ENCODE measurements at places on chromosomes 4 and X.

DNA sequence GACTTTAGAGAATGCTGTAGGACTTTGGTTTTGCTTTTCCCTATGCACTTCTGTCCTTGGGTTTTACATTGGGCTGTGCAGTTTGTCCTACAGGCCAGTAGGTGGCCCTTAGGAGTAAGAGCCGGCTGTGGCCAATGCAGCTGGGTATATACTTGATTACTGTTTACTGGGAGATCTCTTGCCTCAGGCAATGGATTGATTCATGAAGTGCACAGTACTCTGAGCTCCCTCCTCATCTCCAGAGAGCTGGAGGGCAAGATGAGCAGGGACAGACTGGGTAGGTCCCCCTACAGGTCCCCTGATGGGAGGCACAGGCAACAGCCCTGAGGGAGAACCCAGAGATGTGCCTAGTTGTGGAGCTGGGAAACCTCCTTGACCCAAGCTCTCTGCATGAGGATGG lies 103.8 kb upstream of the QRFPR start:
- no peak for DNase-seq

DNA sequence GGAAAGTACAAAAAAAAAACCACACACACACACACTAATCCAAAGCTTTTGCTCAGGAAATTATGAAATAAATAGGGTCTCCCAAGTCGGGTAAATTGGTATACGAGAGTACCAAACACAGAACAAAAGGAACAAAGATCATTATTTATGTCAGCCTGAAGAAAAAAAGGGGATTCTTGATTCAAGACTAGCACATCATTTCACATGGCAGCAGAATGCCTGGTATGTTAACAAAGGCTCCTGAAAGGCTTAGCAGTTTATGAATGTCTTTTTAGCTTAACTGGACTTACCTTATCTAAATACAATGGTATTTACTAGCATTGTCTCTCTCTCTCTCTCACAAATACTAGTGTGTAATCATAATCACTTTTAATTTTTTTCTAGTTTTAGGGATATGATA lies 11.3 kb downstream of the RAP2C start:
- no peak for DNase-seq

GRCh38 chr4:143616771-143617170 lies 83.7 kb downstream of the FREM3 start:
- DNase-seq: no peak

GRCh38 chr4:19177616-19178015 lies 1074.1 kb upstream of the SLIT2 start:
- DNase-seq: no peak

- DNase-seq: no peak
Observed at GRCh38 chr4:140095694-140096482, 58.1 kb downstream of the MAML3 start.

DNA sequence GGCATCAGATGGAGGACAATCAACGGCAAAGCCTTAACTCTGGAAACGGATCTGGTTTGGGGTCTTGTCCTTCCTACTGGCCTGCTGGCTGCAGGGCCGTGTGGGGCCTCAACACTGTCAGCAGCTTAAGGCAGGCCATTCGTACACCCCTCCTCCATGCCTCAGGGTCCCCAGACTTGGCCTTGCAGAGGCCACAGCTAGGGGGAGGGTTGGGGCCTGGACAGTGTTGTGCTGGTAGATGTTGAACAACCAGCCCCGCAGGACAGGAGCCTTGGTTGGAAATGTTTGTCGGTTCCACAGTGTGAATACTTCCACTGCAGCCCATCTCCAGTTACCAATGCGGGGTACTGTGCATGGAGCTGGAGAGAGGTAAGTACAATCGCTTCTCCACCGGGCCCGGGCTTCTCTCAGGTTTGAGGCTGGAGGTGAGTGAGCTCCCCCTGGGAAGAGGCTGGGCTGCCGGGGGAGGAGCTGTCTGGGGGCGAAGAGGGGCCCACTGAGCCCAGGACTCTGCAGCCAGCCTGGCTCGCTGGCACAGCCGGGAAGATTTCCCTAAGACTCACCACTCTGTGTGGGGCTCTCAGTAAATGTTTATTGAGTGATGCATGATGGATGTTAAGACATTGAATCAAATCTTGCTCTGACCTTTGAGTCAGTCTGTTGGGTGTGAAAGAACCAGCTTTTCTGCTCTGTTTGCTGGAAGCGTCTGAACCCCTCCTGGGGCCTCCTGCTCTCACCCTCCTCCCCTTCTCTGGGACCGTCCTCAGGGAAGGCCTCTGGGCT lies 19.7 kb upstream of the GPR78 start:
- DNase-seq: peak; percentile 32

DNA sequence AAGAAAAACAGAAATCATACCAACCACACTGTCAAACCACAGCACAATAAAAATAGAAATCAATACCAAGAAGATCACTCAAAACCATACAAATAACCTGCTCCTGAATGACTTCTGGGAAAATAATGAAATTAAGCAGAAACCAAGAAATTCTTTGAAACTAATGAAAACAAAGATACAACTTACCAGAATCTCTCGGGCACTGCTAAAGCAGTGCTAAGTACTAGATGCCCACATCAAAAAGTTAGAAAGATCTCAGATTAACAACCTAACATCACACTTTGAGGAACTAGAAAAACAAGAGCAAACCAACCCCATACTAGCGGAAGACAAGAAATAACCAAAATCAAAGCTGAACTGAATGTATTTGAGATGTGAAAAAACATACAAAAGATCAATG lies 33.2 kb downstream of the AWAT2 start:
- DNase-seq: no peak

GRCh38 chr4:83043801-83044407 lies 8.9 kb downstream of the COPS4 start:
- no peak for DNase-seq

- no peak for DNase-seq
Observed at GRCh38 chr4:55367084-55367722, 21.2 kb downstream of the SRD5A3 start.

GRCh38 chr4:182017038-182017437 lies 226.2 kb upstream of the TENM3 start:
- no peak for DNase-seq

GRCh38 chr4:3821580-3822229 lies 55.5 kb downstream of the ADRA2C start:
- no peak for DNase-seq

DNA sequence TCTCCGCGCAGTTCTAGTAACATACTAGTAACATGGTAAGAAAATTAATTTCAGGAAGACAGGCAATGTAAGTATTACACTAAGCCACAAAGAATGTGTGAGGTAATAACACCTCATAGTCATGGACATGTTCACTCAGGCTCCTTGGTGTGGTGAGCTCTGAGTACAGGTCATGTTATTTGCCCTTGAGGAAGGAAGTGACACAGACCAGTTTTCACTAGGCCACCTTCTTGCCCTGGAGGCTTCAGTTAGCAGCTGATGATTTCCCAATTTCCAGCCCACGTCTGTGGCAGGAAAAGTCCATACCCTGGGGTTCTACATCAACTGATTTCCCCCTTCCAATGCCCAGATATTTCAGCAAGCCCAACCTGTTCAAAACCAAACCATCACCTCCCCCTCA lies 6.7 kb downstream of the APOO start:
- DNase-seq: no peak
